Transverse colon (tissue), 4 donors: ENCODE measurements at places on chromosomes 7 and 10. TPM values are rescaled to one million over a fixed set of nuclear protein-coding genes. Genes with fewer than 3 reads are reported as not detected.

GRCh38 chr10:62831346-62831745, 15.2 kb upstream of the EGR2 start:
- no peak for DNase-seq

DNA sequence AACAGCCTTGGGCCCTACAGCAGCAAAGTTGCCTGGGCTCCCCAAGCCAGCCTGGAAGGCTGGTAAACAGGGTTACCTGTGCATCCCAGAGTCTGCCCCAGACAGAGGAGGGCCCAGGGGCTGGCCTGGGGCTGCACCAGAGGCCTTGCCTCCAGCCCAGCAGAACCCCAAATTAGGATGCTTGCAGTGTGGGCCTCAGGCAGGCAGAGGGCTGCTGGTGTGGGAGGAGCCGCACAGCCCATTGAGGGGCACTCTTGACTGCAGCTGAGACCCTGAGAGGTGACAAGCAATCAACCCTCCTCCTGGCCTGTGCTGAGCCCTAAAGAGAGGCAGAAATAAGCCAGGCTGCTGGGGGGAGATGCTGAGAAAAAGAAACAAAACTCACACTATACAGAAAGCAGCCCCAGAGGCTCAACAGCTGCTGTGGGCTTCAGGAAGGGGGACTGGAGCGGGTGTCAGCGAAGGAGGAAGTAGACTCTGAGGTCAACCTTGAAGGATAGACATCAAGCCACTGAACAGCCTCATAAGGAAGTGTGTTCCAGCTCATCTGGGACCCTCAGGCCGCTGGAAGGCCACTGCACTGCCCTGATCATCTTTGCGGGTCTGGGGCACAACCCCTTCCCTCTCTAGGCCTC, 6.6 kb downstream of the AIFM2 start:
- no peak for DNase-seq

GRCh38 chr7:30479202-30480120, 877 bp upstream of the NOD1 start:
- no peak for DNase-seq

The NAT16 gene
- not detected for total RNA-seq

The GIMAP6 gene
- total RNA-seq = 6.4 TPM
